Germinal center (tissue), 1 donor: ENCODE measurements at places on chromosomes 3 and 15.

GRCh38 chr3:156751461-156752025 lies 74.6 kb upstream of the LEKR1 start:
- DNase-seq, result no peak

GRCh38 chr3:54986294-54986693 lies 58.4 kb upstream of the LRTM1 start:
- DNase-seq, result no peak

DNA sequence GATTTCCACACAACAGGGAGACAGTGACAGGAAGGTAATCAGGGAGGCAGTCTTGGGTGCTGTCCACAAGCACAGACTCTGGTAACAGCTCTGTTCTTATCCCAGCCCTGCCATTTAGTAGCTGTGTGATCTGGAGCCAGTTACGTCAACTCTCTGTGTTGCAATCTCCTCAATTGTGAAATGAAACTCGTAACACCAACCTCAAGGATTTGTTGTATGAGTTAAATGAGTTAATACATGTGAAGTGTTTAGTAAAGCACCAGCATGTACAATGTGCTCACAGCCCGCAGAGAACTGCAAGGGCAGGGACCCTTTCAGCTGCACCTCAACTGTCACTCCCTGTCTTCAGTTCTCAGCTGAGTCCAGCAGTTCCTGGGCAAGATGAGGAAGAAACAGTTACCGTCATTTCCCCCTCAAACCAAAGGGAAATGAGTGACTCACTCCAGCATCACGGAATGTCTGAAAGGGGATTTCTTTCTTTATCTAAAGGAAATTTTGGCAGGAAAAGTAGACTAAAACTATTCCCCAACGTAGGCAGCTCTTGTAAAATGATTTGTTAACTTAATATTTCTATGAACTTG lies 39.9 kb upstream of the MB21D2 start:
- no peak for DNase-seq

DNA sequence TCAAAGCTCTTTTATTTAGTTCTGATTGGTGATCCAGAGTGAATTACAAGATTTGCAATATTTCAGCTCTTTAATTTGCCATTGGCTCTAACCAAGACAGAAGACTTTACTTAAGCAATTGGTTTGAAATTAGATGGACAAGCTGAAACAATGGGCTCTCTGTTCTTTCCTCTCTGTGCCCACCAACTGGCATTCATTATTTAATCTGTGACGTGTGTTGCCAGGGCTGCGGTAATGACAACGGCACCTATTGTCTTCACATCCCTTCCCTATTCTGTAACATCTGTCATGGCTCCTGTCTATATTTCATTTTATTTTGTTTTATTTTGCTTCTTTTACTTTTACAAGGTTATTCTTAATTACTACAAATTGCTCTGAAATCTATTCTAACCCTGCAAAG lies 33.9 kb downstream of the PLD1 start:
- DNase-seq, result no peak

- DNase-seq, result no peak
These were observed 1.8 kb downstream of the IGDCC4 start for GRCh38 chr15:65420975-65421359.

DNA sequence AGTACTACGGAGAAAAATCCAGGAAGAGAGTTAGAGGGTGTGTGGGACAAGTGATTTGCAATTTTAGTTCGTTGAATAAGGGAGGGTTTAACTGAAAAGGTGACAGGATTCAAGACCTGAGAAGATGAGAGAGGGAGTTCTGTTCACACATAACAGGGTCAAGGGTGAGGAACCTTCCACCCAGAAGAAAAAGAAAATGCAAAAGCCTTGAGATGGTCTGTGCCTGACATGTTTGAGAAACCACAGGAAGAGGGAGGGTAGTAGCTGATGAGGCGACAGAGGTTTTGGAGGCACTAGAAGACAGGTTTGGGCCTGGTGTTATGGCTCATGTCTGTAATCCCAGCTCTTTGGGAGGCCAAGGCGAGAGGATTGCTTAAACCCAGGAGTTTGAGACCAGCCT lies 591 bp upstream of the SLC25A20 start:
- no peak for DNase-seq

DNA sequence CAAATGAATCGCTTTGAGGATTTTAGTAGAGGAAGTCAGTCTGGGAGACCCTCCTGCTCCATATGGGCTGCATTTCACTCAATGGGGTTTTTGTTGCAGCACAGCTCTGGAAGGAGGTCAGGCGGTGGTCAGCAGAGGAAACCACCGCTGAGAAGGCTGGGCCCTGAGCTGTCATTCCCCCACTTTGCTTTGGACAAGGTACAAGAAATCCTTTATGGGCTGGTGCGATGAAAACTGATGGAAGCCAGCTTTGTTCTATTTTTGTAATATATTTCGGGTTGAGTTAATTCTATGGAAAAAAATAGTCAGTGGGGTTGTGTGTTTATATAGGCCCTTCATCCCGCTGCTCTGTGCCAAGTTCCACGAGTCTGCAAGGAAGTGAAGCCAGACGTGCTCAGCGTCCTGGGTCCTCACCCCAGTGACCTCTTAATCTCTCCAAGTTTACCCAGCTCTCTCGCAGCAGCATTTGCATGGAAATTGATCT lies 157.1 kb upstream of the TMC3 start:
- no peak for DNase-seq

- DNase-seq, result no peak
These were observed 147.6 kb downstream of the IGF1R start for GRCh38 chr15:98795980-98796379.

GRCh38 chr3:42683875-42684598 lies 1.3 kb upstream of the KLHL40 start:
- DNase-seq, result no peak

- no peak for DNase-seq
These were observed 33.4 kb upstream of the CTDSPL2 start for GRCh38 chr15:44394062-44394461.

DNA sequence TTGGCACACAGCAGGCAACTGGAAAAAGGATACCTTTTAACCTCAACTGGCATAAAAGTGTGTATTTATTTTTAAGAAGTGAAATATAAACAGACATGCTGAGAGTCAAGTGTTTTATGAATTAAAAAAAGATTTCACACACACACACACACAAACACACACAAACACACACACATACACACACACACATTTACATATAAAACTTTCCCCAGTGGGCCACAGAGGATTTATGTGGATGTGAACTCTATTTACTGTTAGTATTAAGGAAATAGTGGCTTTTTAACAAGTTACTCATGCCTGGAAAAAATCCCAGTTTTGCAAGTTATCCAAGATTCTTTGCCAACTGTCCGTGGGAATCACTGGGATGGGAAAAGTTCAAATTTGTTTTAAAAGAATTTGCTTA lies 725.9 kb upstream of the NR2F2 start:
- no peak for DNase-seq

DNA sequence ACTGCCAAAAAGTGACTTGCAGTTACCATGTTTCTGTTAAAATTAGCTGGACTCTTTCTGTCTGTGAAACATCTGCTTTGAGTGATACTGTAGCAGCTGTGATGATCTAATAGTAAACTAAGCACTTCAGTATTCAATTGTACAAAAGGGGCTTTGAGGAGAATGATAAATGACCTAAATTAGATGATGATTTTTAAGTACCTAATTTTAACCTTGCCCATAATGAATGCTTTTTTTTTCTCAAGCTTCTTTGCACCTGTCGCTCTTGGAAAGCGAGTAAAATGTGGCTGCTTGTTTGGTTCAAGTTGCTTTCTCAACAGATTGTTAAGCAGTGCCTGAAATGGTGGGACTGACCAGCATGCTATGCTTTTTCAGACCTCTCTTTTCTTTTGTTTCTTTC lies 752.3 kb downstream of the EPHA3 start:
- DNase-seq, result no peak
